ENCODE measurements at places on chromosomes 2 and 18. TPM values are rescaled to one million over a fixed set of nuclear protein-coding genes. Genes with fewer than 3 reads are reported as not detected.

The CNTNAP5 gene
- not detected for total RNA-seq

The HSPD1 gene
- 230 TPM for total RNA-seq

The RPRM gene
- 0.15 TPM for total RNA-seq

The IL1F10 gene
- not detected for total RNA-seq

The CHN1 gene
- total RNA-seq: 59.2 TPM

The SLC39A10 gene
- total RNA-seq: 77.4 TPM

The IL36A gene
- total RNA-seq: not detected

The SPC25 gene
- not detected for total RNA-seq

The EFR3B gene
- total RNA-seq: 0.83 TPM

The PXDN gene
- 144 TPM for total RNA-seq

The PLCL1 gene
- total RNA-seq: 1.6 TPM

The ABCG5 gene
- not detected for total RNA-seq

The FRZB gene
- 0.44 TPM for total RNA-seq

The B3GNT7 gene
- 0.33 TPM for total RNA-seq

The CACNB4 gene
- 1.2 TPM for total RNA-seq

The CYBRD1 gene
- total RNA-seq: 497 TPM

The NAT8 gene
- total RNA-seq: not detected

The NOSTRIN gene
- 0.33 TPM for total RNA-seq

The CHRND gene
- total RNA-seq: not detected

The C2orf15 gene
- total RNA-seq: not detected

All from smooth muscle cell of trachea (primary cell).